Left lung (tissue), 14 donors: ENCODE measurements at places on chromosomes 3 and 15.

DNA sequence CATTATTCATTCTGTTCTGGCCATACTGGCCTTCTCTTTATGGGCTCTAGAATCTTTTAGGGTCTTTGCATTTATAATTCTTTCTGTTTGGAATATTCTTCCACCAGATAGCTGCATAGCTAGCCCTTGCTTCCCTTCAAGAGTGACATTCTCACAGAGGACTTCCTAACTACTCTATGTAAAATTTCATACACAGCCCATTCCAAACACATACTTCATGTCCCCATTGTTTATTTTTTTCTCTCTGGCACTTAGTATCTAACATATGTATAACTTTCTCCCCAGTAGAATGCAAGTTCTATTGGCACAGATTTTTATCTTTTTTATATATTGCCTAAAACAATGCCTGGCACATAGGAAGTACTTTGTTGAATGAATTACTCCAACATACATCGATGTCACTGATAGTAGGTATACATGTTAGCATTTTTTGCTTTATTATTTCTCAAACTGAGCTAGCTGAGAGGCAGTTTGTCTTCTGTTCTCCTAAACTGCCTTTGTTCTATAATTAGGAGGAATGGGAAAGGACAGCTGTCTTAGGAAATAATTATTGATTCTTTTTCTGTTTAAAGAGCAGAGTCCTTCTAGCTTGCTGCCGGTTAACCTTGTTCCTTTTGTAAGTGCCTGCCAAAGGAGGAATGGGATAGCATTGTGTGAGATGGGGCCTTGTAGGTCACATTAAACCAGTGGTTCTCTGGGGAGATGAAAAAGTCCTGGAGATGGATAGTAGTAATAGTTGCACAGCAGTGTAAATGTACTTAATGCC lies 7.9 kb downstream of the FAM162A start:
- no peak for DNase-seq

- DNase-seq = no peak
These were observed 625.4 kb downstream of the ZPLD1 start for GRCh38 chr3:103060242-103060641.

DNA sequence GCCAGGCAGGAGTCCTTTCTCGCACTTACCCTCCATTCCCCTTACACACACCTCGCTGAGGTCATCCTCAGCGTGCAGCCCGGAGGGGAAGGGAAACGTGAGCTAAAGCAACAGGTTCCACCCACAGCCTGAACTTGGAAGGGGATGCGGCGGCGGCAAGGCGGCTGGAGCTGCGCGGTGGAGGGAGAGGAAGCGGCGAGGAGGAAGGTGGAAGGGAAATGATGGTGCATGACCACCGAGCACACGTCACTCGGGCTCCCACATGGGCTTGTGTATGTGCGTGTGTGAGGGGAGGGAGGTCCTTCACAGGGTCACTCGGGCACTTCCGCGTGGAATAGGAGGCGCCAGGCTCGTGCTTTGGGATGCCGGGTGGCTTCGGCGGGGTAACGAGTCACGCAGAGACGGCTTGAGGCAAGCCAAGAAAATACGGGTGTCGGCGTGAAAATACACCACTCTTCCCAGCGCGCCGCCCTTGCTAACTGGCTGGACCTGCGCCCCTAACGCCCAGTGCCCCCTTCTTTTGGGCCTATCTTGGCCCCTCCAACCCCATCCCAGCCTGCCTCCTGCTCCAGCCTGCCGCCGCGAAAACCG lies 225.5 kb upstream of the IL12A start:
- DNase-seq = peak; percentile 85

GRCh38 chr15:88908697-88909621 lies 4.2 kb downstream of the MFGE8 start:
- DNase-seq = no peak

DNA sequence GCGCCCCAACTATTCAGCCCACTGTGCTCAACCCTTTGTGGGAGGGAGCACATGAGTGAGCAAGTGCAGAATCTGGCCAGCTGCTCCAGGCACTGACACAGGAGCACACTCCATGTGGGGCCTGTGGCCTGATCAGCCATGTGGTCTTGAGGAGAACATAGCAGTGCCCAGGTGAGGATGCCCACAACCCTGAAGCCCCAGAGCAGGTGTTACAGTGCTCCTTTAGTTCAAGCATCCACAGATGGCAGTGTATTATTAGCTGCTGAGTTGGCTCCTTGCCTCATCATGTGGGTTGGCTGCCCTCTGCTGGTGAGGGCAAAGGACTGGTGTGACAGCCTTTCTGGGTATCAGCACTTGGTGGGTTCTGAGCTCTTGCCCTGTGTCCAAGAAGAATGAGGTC lies 1588.2 kb downstream of the SI start:
- DNase-seq = no peak

- DNase-seq = no peak
These were observed 42.2 kb upstream of the MRPS22 start for GRCh38 chr3:139301654-139302053.

DNA sequence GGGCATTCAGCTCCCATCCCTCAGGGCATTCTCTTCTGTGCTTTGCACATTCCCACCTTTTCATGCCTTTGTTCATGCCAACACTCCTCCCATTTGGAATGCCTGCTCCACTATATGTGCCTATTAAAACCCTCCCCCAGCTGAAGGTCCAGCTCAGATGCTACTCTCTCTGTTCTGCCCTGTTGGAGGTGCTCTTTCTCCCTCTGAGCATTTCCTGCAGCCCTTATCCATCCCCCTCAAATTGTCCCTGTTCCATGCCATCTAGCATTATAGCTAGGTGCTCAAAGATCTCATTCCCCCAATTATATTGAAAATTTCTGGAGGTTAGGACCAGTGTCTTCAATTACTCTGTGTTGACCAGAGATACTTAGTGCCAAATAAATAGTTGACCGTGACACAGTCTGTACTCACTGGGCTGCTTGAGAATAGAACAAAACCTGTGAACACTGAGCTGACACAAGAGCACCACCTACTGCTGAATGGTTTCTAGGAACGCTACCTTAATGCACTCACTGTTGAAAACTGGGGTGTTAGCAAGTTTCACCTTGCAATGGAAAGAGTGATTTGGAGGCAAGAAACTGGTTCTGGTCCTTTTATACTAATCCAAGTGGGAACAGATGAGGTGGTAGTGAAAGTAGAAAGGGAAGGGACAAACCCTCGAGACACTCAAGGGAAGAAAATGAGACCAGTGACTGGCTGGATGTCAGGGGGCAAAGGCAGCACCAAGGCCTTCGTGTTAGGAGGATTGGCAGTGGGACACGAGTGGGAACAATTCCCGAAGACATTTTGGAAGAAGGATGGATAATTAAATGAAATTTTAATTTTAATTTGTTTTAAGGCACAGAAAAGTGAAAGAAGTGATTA lies 289.8 kb upstream of the ROPN1 start:
- DNase-seq = no peak
